ENCODE measurements at places on chromosomes 3 and 15. TPM values are rescaled to one million over a fixed set of nuclear protein-coding genes. Genes with fewer than 3 reads are reported as not detected.

DNA sequence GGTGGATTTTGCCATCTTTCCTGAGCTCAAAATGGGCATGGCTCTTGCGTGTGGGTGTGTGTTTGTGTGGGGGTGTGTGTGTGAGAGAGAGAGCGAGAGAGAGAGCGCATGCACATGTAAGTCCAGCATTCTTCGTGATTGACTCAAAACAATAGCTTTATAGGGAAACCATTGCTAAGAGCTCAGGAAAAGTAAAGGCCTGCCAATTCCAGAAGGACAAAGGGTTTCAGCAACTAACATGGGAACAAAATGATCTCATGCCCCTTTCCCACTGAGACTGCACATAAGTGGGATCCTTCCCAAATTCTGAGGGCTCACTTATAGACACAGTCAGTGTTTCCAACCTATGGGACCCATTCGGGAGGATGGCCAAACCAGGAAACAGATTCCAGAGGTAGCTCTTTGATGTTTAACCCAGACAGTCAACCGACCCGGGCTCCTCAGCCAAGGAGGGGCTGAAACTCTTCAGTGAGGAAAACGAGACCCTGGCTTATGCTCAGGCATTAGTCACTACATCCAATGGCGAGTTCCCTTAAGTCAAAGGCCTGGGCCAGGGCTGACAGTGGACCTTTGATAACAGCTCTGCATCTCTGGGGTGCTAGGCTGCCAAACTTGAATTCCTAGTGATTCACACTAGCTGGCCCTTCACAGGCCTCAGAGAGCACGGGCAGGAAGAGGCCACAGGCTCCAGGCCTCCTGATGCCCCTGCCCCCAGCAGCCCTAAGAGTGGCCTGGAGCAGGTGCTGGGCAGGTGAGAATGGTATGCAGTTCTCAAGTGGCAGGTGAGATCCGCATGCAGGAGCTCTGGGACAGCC lies 305.0 kb upstream of the C2CD4B start:
- no peak for DNase-seq

DNA sequence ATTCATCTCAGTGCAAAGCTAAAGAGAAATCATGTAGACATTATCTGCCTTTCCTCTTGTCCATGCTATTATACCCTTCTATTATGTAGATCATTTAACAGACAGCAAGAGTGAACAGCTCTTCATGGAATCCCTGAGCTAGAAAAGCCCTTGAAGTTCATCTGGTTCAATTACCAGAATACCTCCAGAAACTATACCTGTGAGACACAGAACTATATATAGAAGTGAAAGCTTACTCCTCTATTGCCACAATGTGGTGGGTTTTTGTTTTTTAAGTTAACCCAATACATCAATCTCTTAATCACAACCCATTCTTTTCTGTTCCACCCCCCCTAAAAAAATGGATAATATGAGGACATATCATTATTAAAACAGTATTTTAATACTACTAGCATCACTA lies 347.7 kb downstream of the PLCL2 start:
- DNase-seq: no peak

DLL4 gene
- not detected for total RNA-seq

ARNT2 gene
- total RNA-seq: not detected

- no peak for DNase-seq
These were observed 130.3 kb downstream of the THSD4 start for GRCh38 chr15:71245588-71245987.

GOLGA6L10 gene
- total RNA-seq: 1.1 TPM

DNA sequence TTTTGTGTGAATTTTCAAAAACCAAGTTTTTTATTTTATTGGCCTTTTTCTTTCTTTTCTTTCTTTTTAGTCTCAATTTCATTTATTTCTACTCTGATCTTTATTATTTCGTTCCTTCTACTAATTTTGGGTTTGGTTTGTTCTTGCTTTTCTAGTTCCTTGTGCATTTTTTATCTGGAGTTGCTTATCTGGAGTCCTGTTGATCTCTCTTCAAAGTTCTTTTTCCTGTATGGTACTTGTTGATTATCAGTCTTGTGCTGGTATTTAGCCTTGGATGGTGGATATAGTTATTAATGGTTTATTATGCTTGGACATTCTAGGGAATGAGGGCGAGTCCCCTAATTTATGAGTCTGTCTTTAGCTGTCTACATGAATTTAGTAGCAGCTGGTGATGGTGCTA lies 64.7 kb downstream of the LARS2 start:
- DNase-seq: no peak

NDUFB5 gene
- 84.3 TPM for total RNA-seq
